ENCODE measurements at places on chromosomes 7 and 10.

DNA sequence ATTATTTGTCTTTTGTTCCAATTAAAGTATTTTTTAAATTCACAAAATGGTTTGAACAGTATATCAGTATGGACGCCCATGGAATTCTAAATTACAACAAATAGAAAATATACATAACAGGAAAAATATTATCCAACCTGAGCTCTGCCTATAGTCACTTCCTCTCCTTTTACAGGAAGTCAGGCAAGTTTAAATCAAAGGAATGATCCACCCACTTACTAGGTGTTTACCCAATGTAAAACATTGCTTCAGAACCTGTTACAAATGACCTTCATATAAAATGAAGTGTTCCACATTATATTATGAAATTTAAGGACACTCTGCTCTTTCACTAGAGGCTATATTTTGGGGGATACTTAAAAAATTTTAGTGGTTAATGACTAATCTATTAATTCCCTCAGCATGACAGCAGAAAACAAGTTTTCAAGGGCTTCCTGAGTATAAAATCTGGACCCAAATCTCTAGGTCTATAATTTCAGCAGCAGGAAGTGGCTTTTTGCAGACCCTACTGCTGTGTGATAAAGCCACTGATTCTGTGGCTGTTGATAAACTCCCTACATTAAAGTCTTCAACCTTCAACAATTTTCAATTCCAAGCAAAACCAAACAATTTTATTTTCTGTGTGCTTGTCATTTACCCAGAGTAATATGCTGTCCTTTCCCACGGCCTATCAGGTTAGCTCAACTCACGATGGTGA lies 722.6 kb downstream of the GATA3 start:
- no peak for DNase-seq

GRCh38 chr10:70344144-70344543 lies 38.3 kb downstream of the LRRC20 start:
- DNase-seq, result no peak

DNA sequence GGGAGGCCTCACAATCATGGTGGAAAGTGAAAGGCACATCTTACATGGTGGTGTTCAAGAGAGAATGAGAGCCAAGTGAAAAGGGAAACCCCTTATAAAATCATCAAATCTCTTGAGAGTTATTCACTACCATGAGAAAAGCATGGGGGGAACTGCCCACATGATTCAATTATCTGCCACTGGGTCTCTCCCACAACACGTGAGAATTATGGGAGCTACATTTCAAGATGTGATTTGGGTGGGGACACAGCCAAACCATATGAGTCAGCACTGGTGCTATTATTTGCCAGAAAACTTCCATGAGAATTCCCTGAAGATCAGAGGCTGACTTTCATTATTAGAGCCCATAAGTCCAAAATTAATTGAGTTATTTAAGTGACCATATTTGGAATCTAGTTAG lies 1001.2 kb upstream of the POT1 start:
- no peak for DNase-seq

- DNase-seq, result no peak
These were observed 110.7 kb downstream of the WDR37 start for GRCh38 chr10:1166828-1167275.

DNA sequence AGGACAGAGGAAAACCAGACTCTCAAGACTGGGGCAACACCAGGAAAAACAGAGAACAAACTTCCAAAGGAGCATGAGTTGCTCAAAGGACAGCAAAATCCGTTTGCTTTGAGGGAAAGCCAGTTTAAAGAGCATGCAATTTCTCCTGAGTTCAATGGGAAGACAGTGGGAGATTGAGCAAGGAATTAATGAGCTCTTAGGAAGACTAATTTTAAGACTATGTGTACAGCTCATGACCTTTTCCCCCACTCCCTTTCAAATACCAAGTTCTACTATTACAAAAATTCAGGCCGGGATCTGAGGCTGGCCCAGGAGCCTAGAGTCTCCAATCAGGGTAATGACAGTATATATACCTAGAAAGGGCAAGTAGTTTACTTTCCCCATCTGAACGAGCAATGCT lies 79.2 kb downstream of the EPDR1 start:
- no peak for DNase-seq

GRCh38 chr10:131676800-131677421 lies 223.9 kb upstream of the PPP2R2D start:
- DNase-seq, result no peak

GRCh38 chr7:137774793-137775201 lies 72.0 kb downstream of the DGKI start:
- DNase-seq, result no peak

- DNase-seq, result no peak
These were observed 223.3 kb downstream of the MLLT10 start for GRCh38 chr10:21757185-21757901.

- no peak for DNase-seq
These were observed 93.7 kb downstream of the DGKI start for GRCh38 chr7:137753067-137753466.

GRCh38 chr7:21013765-21014539 lies 227.3 kb upstream of the SP8 start:
- DNase-seq, result no peak
